ENCODE measurements at places on chromosomes 3 and 15.

DNA sequence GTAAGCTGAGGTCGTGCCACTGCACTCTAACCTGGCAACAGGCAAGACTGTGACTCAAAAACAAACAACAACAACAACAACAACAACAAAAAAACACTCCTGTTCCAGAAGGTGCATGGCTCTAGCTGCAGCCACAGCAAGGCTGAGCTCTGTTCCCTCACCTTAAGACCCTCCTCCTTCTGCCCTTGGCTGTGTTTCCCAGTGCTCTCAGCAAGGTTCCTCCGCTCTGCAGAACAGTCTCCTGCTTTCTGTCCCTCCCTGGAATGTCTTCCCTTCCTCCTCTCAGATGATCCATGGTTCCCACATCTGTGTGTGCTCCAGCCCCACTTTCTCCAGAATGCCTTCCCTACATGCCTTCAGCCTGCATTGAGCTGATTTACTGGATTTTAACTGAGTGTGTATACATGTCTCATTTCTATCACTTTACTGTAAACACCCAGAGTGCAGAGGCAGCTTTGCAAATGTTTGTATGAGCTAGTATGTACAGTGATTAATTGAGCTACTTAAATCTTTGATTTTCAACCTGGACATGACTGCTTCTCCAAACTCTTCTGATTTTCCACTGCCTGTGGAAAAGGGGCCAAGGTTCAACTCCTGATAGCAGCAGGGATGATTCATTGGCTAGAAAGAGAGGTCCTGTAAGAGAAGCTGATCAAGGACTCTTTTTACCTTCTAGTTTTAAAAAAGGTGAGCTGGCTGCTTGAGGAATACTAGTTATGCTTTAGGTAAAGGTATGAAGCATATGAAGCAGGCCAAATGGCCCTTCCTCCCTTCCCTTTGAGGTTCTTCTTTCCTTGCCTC lies 14.7 kb downstream of the ANKUB1 start:
- DNase-seq, result no peak

DNA sequence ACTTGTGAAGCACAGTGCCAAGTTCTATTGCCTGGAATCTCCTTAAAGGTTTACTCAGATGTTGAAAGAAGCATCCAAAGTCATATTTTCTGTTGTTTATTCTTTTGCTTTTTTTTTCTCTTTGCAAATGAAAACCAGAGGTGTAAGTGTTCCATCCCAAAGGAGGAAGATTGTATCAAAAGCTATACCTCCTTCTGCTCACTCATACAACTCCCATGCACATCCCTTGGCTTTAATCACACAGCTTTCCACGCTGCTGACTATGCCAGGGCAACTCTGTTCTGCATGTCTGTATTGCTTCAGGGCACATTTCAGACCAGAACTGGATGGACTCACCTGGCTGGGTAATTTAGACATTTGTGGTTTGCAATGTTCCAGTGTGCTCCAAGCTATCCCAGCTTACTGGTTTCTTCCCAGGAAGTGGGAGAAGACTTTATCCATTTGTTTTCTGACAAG lies 399.6 kb upstream of the TBL1XR1 start:
- DNase-seq, result no peak

DNA sequence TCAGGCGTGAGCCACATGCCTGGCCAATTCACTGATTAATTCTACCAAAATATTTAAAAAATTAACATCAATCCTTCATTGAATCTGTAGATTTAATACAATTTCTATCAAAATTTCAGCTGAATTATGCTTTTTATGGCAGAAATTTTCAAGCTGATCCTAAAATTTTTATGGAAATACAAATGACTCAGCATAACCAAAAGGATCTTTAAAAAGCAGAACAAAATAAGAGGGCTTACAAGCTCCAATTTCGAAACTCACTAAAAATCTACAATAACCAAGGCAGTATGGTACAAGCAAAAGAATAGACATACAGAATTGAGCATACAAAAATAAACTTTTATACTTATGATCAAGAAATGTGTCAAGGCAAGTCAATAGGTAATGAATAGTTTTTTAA lies 180.4 kb upstream of the CTNNB1 start:
- DNase-seq, result no peak

DNA sequence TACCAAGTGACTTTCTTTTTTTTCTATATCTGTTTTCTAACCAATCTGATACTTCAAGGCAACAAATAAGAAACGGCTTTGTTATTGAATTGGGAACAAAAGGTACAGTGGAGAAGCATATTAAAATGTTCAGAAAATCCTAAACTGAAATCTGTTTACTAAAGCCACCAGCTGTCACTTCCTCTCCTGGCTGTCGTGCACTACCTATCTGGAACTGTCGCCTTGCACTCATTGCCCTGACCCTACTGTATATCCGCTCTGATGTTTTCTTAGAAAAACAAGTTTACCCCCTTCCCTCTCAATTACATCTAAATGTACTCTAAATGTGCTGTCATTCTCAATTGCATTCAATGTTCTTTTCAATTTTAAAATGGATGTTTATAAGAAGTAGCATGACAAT lies 439.8 kb upstream of the ARRDC4 start:
- DNase-seq, result no peak

- DNase-seq, result peak; percentile 75
Measured at GRCh38 chr15:81893182-81893835, 152.5 kb downstream of the MEX3B start.
